Activated naive CD4-positive, alpha-beta T cell (primary cell): ENCODE measurements at places on chromosomes 6 and 20.

GRCh38 chr20:60467078-60467477 is 508.9 kb downstream of the CDH26 start:
- DNase-seq = no peak

- DNase-seq = no peak
Measured at GRCh38 chr6:142685852-142686506, 259.0 kb downstream of the HIVEP2 start.

- DNase-seq = no peak
Measured at GRCh38 chr6:84526631-84527030, 237.8 kb downstream of the TBX18 start.

DNA sequence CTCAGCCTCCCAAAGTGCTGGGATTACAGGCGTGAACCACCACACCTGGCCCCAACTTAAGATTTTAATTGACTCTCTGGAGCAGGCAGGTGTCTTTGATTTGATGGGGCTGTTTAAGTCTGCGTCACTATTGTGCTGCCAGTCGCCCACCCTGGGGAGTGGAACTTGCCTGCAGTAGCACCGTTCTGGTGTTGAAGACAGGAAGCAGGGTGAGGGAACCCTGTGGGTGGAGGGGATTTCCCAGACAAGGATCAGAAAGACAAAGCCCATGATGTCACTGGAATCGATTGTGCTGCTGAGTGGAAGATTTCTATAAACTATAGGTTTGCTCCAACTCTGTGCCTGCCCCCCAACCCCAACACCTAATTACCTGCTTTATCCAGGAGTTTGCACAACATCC is 11.0 kb downstream of the ALDH8A1 start:
- DNase-seq = no peak

DNA sequence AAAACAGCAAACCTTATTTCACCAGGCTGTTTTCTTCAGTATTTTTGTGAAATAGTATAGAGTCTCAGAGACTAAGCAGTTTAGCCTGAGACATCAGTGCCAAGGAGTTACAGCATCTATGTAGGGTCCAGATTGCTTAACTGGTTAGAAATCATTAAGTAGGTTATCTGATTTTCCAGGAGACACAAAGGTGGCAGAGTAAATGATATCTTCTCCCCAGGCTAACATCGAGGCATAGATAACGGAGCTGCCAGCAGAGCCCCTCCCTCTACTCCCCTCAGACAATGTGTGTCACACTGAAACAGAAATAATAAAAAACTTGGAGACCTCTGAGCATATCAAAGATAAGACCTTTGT is 473.0 kb upstream of the CITED2 start:
- DNase-seq = no peak

DNA sequence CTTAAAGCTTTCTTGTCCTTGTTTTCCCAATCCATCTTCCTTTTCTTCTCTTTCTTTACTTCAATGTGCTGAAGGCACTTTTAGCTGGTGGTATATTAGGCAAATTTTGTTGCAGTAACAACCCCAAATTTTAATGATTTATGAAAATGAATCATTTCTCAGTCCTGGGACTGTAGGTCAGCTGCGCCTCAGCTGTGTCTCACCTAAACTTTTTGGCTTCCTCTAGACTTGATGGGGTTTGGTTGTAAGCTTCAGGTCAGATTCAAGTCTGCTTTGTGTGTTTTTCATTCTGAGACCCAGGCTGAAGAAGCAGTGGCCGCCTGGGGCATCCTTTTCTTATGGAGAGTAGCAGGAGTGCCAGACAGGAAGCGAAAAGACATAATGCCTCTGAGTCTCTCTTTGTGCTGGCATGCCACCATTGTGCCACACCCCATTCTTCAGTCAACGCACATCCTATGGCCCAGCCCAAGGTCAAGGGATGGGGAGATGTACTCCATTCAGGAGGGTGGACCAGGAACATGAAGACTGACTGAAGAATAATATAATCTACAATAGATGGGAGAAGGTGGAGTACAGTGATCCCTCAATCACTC is 28.9 kb upstream of the CD83 start:
- DNase-seq = no peak
